Posterior cingulate gyrus (tissue), 11 donors: ENCODE measurements at places on chromosomes 7 and 10.

- peak; percentile 47 for DNase-seq
These were observed 29.7 kb downstream of the EBF3 start for GRCh38 chr10:129934196-129934925.

DNA sequence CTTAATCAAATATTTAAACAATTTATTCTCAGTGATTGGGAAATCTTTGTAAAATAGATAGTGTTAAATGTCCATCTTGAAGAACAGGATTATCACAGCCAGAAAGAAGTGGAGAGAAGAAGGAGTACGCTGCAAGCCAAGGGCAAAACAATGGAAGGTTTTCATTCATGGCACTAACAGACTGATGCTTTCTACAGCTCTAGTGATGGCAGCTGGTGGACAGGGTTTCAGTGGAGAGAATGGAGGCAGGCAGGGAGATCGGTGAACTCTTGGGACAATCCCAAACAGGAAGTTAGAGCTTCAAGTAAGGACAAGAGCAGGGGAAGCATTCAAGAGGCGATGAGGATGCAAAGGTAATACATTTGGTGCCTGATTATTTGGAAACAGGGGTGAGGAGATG lies 207.0 kb downstream of the JAZF1 start:
- no peak for DNase-seq

DNA sequence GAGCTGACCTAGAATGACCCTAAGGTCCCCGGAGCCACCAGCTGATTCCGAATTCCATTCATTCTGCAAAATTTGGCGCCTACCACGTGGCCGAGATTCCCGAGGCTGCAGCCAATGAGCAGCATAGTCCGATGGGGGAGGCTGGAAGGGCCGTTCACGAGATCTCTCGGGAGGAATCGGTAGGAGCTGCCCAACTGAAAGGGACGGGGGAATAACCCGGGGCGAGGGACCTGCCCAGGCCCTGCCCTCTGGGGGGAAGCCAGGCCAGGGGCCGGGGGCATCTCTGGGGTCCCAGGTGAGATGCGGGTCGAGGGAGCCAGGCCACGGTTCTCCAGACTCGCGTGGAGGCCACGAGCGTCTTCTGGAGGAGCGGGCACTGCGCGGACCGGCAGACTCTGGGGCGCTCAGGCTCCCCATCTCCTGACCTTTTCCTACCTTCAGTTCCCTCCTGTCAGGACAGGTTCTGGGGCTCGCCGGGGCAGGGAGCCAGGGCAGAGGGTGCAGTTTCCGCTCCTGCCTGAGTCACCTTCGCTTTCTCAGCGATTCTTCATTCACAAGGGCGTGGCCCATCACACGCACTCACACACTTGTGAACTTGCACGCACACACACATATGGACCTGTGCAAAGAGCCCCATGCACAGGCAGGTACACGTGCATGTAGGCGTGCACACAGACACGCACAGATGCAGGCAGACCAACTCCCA lies 173.4 kb downstream of the RNF216 start:
- DNase-seq = peak; percentile 89

- no peak for DNase-seq
These were observed 146.3 kb downstream of the TRIL start for GRCh38 chr7:28811701-28812430.

DNA sequence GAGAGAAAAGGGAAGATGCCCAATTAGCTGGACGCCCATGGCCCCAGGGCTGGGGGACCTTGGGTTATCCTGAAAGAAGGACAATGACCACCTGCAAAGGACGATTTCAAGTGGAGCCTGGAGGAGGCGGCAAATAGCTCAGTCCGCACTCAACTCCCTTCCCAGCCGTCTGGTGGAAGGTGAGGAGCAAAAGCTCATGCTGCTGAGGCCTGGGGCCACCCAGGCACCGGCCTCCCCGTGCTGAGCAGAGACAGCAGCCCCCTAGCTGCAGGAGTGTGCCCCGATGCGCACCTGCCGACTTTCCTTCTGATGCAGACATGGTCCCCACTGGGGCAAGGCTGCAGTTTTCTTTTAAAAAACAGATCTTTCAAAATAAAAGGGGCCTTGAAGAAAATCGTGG lies 7.9 kb downstream of the FAM20C start:
- no peak for DNase-seq

- no peak for DNase-seq
These were observed 1.0 kb upstream of the GNA12 start for GRCh38 chr7:2845034-2845592.

DNA sequence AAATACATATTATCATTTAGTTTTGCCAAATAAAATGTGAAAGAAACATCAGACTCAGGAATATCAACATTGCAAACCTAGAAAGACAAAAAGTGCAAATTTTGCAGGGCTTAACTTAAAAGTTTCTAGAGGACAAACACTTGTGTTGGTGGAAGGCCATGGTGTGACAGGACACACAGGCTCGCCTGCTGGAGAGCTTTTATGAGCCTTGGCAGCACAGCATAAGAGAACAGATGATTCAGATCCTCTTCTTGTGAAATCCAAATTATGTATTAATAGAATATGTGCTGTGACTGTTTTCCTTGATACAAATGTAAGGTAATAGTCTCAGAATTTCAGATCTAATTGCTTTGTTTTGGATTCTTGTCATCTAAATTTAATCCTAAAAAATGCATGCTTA lies 72.9 kb upstream of the ABCB5 start:
- peak; percentile 59 for DNase-seq

DNA sequence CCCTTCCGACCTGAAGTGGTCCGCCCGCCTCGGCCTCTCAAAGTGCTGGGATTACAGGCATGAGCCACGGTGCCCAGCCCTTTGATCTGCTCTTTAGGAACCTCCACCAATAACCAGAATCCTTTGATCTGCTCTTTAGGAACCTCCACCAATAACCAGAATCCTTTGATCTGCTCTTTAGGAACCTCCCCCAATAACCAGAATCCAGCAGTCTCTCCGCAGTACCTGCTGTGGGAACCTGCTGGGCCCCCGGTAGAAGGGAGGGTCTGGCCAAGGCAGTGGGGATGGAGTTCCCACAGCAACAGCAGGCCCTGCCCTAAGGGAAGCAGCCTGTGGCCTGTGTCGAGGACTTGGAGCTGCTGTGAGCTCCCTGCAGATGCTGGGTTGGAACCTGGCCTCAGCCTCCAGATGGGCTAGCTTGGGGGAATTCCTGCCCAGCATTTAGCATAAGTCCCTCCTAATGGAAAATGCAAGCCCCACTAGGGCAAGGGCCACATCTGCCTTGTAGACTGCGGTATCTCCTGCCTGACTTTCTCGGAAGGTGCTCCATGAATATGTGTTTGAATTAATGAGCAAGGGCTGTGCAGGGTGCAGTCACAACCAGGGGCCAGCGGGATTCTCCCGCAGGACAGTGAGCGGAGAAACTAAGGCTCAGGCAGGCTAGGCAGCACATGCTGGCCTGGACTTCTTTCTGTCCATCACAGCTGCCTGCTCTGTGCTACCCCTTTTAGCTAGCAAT lies 165.8 kb downstream of the UBE2H start:
- no peak for DNase-seq
